ENCODE measurements at places on chromosomes 4 and X.

DNA sequence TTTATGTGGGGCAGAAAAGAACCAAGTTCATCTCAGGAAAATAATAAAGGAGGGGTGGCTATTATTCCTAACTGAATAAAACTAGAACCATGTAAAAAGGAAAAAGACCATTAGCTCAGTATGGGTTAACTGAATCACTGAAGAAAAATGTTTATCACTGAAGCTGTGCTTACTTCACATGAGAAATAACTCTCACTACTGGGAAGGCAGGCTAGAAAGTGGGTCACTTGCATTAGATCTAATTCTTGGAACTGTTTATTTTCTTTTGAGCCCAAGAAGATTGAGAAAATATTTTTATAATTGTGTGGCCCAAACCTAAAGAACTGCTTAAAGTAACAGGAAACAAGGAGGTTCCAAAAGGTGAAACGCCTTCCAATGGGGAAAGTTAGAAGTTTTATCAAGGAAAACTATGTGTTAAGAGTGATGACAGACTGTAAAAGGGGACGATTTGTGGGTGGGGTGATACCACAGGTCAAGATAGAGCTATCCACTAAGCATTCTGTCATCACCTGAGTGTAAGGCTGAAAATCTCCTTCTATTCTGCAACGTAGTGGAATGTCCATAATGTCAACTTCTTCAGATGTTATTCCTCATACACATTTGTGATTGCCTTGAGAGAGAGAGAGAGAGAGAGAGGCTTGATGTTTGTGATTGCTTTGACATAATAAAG lies 1083.5 kb downstream of the PCDH7 start:
- DNase-seq = no peak

DNA sequence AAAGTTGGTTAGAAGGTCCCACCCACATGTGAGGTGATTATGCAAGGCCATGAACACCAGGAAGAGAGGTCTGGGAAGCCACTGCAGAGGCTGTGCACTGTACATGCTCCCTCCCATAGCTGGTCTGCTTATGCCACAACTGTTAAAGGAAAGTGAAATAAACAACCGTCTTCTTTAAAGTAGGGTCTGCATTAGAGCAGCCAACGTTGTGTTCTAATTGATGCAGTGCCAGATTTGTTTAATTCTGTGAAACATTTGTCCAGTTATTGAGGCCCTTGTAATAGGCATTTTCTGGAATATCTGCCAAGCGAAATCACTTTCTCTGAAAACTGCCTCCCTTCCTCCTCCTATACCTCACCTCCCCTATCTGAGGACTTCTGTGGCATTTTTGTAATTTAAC lies 224.0 kb upstream of the LNX1 start:
- DNase-seq = no peak

GRCh38 chr4:158667651-158668198 lies 4.0 kb downstream of the C4orf46 start:
- DNase-seq = no peak

DNA sequence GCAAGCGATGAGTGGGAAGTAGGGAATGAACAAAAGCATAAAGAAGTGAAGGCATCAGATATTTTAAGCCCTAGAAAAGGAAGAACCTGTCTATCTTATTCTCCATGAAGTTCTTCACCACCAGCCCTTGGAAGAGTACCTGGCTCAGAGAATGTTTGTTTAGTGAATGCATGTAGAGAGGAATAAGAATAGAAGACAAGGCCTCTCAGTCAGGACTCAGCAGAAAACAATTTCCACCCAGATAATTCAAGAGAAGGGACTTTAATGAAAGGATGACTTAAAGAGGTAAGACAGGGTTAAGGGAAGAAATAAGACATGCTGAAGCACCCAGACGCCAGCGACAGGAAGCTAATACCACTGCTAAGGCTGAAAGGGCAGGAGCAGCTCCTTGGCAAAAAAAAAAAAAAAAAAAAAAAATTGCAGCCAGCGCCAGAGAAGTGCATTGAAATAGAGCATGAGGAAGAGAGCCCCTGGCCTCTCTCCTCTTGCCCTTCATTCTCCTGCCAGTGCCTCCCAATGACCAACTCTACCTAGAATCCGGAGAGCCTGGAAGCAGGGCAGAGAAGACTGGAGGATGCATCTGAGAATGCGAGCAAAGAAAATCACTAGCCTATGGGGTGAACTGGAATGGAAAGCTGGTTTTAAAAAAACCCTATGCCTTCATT lies 47.2 kb upstream of the RASGEF1B start:
- no peak for DNase-seq

- no peak for DNase-seq
Observed at GRCh38 chrX:24646006-24646405, 1.1 kb downstream of the PCYT1B start.

- no peak for DNase-seq
Observed at GRCh38 chr4:156892805-156893204, 78.8 kb downstream of the PDGFC start.

- DNase-seq = no peak
Observed at GRCh38 chr4:184403384-184403781, 71.0 kb downstream of the IRF2 start.

DNA sequence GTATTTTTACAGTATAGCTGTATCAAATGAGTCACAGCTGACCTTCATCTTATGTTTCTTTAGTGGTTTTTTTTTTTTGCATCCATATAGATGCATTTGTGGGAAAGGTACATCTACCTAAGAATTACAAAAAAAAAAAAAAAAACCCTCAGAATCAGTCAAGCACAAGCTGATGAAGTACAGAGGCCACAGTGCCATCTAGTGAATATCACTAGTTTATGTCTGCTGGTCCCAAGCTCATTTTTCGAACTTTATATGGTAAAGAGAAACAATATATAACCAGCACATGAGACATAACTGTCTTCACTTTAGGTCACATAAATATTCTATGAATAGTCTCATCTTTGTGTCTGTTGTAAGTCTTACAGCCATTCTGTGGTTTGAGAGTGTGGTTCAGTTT lies 220.1 kb downstream of the DLG3 start:
- no peak for DNase-seq

GRCh38 chr4:95505151-95505550 lies 43.6 kb downstream of the UNC5C start:
- DNase-seq = no peak
